ENCODE measurements at places on chromosomes 6 and 20.

- DNase-seq: no peak
Observed at GRCh38 chr6:93057584-93057983, 361.8 kb downstream of the EPHA7 start.

DNA sequence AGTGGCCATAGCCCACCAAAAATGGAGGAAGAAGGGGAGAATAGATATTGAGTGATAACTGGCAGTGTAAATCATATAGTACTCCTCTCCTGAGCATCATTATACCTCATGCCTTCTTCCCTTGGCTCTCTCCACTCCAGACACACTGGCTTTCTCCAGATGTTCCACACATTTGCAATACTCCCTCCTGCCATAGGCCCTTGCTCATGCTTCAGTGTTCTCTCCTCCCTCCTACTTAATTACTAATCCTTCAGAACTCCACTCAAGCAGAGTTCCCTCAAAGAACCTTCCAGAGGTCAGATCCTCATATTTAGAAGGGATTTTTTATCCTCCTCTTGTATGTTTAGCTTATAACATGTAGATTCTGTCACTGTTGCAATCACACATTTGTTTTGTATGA is 279.5 kb upstream of the SUPT3H start:
- no peak for DNase-seq

GRCh38 chr6:34281702-34282334 is 33.0 kb upstream of the SMIM29 start:
- DNase-seq: no peak

DNA sequence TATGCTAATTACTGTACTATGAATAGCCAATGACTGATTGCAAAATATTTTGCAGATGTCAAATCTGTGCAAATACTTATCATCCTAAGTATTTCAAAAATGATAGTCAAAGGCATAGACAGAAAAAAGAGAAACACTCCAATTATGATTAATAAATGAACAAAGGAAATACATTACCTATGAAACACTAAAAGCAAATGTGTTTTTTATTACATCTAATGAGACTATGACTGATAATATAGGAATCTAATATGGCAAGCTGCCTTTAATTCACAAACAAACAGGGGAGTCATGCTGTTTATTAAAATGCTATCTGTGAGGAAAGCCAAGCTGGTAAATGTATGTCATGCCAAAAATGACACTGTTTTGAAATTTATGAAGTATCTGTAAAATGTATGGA is 713.2 kb upstream of the NRSN1 start:
- DNase-seq: no peak

Measured in activated naive CD4-positive, alpha-beta T cell treated with anti-CD3 and anti-CD28 coated beads, Interleukin-2, amount 50 U/mL, for 16 hours (primary cell).